NCI-H2081 (cell line): ENCODE measurements at places on chromosomes 16 and 17.

DNA sequence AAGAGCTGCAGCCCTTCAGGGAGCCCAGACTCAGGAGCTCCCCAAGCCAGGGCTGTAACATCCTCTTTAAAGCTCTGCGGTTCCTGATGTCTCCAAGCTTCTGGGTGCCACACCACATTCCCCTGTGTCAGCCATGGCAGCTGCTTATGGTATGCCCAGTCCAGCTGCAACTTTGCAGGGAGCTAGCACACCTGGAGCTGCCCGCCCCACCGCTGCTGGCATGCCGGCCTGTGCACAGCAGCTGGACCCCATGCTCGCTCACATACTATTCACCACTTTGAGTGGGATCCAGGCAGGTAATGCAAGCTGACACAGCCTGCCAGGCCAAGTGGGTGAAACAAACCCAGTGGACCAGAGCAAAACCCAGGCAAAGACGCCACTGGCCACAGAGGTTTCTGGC lies 305.6 kb upstream of the AXIN2 start:
- DNase-seq, result no peak

DNA sequence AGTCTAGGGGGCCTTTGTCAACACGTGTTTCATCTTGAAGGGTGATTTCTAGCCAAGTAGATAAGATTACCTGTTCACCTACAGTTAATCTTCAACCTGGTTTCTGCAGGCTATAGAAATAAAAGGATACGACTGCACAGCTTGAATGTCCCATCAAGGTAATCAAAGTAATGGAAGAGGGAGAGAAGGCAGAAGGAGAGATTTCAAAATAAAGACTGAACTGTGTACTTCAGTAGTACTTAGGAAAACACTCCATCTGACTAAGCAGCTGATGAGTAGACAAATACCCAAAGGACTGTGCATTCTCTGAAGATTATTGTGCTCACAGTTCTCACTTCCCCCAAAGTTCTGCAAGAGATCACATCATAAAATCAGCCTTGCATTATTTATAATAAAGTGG lies 5.8 kb upstream of the RFFL start:
- DNase-seq, result no peak

DNA sequence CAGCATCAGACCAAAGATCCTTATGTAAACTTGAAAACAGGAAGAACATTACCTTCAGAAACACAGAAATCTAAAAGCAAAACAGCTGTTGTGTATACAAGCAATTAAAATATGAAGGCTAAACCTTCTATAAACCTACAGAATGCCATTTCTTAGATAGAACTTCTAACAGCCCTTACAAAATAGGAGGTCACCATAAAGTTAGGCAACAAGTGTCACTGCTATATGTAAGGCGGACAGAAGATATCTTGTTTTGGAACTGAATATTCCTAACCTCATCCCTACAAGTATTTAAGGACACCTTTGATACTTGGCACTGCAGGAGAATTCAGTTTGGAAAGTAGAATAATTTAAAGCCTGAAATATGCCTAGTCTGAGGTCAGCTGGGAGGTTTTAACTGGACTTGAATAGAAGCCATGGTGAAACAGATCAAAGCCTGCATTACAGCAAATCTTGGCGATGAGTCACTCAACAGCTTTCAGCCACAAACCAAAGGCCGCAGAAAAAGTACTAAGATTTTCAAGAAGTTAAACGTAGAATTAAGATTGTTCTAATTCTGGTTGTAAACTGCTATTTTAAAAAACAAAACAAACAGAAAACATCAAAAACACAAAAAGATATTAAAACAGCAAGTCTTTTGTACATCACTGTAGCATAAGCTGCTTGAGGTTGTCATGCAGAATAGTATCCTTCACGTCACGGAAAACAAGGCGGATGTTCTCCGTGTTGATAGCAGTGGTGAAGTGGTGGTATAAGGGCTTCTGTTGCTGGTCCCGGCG lies 42.7 kb downstream of the GNA13 start:
- DNase-seq, result no peak

- no peak for DNase-seq
These were observed 349.6 kb downstream of the KIF2B start for GRCh38 chr17:54172096-54172984.

- no peak for DNase-seq
These were observed 156.0 kb downstream of the GSG1L start for GRCh38 chr16:27907457-27907972.

GRCh38 chr16:57612494-57612893 lies 15.9 kb upstream of the ADGRG1 start:
- no peak for DNase-seq
